NCI-H510A treated with DMSO at 0.1 percent for 48 hours (cell line): ENCODE measurements at places on chromosomes 7 and 10.

DNA sequence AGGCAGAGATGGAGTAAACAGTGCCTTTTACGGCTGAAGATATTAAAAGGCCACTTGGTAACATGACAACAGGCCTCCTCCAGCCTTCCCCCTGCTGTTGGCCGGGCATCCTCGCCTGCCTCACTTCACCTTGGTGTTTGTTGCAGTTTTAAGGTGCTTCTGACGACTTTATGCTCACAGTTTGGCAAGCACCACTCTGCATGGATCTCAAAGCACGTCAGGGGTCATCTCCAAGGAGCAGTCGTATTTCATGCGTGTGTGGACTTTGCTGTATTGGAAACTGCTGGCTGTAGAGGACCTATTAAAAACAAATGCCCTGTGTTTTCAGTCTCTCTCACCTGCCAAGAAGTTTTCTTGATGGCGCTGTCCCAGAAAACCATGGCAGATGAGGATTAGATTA lies 483.1 kb downstream of the RPS24 start:
- no peak for DNase-seq

DNA sequence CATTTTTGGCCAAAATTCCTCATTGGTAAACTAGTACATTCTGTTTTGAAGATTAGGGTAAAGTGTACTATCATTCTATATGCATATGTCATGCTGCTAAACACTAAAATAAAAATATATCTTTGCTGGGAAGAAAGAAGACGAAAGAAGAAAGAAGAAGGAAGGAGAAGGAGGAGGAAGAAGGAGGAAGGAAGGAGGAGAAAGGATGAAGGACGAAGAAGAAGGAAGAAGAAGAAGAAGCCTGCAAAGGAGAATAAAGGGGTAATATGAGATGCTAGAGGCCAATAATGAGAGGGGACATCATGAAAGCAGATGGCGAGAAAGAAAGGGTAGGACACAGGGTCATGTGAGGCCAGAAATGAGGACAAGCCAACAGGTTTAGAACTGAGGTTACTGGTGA lies 8.0 kb downstream of the SLC25A13 start:
- no peak for DNase-seq

DNA sequence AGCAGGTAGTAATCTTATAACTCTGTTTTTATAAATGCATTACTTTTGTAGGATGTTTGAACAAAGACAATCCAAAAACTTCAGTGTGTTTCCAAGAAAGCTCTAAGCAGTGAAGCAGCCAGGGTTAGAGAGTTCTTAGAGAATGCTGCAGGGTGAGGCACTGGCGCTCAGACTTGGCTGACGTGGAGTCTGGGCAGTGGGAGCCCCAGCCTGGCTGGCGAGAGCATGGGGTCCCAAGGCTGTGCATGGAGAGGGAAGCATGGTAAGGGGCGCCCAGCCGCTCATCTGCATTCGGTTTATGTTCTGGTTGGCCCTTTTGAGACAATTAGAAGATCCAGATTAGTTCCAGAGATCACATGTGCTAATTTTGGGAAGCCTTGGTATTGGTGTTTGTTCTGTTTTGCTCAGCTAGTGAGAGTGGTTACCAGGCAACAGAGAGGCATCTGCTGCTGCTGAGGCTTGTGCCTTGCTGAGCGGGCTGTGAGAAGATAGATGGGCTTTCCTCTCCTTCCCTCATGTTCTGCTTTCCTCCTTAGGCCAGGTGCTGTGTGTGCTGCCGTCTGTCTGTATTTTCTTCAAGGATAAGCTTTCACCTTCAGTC lies 10.3 kb downstream of the SUN1 start:
- DNase-seq, result no peak

- no peak for DNase-seq
Observed at GRCh38 chr10:61108915-61109314, 164.9 kb upstream of the RHOBTB1 start.
